ENCODE measurements at places on chromosomes 16 and 17.

DNA sequence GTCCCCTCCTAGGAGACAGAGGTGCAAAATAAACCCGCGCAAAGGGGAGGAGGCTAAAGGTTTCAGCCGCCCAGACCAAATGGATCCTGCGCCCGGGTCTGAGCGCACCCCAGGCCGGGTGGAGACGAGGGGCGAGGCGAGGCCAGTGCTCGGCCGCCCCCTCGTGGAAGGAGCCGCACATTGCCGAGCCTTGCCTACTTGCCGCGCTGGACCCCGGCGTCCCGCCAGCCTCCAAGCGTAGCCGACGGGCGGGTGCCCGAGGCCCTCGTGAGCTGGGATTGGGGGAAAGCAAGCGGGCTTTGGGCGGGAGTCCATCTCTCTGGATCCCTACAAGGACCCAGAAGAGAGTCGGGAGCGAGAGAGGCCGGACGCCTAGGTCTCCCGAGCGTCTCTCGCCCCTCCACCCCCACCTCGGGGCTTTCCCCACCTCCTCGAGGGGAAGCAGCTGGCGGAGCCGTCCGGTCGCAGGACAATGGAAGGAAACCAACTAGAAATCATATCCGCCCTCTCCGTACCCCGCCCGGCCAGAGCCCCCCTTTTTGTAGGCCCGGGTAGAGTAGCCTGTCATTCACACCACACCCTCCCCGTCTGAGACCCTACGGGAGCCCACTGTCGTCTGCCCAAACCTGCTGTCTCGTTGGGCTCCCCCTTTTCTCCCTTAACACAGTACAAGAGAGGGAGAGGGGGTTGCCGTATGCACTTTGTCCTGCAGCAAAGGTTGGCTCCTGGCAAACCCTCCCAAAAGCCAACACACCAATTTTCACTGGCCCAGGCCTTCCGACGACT is 664 bp upstream of the BCL6B start:
- peak; percentile 86 for DNase-seq

DNA sequence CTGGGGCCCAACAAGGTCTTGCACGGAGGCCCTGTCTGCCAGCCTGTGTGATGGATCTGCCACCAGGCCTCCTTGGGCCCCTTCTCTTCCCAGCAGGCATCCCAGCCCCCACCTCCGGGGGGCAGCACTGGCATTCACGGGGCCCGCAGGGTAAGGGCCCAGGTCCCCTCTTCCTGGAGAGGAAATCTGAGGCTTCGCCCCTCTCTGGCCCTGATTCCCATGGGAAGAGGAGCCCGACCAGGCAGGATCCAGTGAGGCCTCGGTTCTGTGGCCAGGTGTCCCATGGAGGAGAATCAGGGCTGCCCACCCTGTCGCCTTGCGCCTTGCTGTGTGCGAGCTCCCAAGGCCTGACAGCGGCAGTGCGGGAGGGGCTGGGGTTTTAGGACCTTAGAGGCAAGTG is 48.4 kb downstream of the PDPK1 start:
- no peak for DNase-seq

- DNase-seq = no peak
These were observed 63.9 kb downstream of the NUP88 start for GRCh38 chr17:5355421-5356129.

GRCh38 chr17:67476787-67477335 is 99.8 kb downstream of the PITPNC1 start:
- no peak for DNase-seq

- DNase-seq = no peak
These were observed 40.3 kb upstream of the SNN start for GRCh38 chr16:11627822-11628457.

- no peak for DNase-seq
These were observed 92.3 kb downstream of the C16orf78 start for GRCh38 chr16:49465661-49466528.

DNA sequence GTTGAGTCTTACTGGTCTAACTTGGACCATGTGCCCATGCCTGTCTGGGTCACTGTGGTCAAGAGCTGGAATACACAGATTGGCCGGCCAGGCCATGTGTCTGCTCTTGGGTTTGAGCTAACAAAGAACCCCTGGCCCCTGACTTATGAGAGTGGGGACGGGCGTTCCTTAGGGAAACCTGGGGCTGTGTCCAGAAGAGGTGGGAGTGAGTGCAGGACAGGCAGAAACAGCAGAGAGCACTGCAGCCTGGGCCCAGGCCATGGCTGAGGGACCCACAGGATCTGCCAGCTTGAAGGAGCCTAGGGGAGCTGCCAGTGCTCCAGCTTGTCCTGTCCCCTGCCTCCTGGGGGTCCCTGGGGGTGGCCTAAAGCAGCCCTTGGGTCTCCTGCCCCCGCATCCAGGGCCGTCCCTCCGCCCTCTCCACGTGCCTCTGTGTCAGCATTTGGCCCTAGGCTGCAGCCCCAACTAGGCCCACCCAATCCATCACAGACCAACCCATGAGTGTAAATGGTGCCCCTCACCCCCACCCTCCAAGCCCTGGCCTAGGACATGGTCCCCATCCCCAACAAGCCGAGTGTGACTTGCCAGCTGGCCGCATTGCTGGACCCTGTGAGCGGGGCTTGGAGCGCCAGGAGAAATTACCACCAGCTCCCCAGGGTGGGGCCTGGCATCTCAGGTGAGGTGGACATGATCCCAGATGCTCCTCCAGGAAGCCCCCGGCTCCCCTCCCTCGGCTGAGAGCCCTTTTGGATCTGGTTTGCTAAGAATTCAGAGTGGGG is 12.5 kb upstream of the DRC7 start:
- no peak for DNase-seq

DNA sequence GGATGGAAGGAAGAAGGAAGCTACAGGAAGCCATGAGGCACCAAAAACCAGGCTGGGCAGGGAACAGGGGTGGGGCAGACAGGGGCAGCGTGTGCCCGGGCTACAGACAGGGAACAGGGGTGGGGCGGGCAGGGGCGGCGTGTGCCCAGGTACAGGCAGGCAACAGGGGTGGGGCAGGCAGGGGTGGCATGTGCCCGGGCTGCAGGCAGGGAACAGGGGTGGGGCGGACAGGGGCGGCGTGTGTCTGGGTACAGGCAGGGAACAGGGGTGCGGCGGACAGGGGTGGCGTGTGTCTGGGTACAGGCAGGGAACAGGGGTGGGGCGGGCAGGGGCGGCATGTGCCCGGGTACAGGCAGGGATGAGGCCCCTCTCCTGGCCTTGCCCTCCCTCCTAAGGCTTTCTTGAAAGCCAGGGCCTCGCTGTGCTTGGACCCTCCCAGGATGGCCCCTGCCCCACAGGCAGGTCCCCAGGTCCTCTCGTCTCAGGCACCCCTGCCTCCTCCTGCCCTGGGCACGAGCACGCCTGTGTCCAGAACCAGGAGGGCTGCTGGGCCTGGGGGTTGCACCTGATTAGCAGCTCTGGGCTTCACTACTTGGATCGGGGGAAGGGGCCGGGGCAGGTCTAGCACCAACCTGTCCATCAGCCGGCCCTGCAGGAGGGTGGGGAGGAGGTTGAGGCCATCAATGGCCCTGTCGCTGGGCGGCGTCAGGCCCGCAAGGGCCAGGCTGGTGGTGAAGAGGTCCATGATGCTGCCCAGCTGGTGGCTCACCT is 14.5 kb upstream of the APRT start:
- DNase-seq = no peak

DNA sequence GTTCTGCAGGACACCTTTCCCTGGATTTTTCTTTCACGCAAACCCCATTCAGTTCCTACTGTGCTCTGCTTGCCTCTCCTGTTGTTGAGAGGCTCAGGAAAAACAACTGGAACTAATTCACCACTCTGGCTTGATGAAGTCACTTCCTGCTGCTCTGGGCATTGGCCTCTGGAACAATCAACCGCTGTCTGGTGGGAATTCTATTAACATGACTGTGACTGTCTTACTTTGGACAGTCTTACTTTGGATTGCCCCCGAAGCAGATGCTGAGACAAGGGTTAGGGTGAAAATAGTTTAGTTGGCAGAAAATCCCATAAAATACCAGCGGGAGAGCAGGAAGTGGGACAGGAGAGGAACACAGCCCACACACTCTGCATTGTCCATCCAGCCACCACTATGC is 90.0 kb upstream of the HSBP1 start:
- DNase-seq = no peak

- peak; percentile 5 for DNase-seq
These were observed 40.1 kb downstream of the NT5M start for GRCh38 chr17:17343160-17343735.

DNA sequence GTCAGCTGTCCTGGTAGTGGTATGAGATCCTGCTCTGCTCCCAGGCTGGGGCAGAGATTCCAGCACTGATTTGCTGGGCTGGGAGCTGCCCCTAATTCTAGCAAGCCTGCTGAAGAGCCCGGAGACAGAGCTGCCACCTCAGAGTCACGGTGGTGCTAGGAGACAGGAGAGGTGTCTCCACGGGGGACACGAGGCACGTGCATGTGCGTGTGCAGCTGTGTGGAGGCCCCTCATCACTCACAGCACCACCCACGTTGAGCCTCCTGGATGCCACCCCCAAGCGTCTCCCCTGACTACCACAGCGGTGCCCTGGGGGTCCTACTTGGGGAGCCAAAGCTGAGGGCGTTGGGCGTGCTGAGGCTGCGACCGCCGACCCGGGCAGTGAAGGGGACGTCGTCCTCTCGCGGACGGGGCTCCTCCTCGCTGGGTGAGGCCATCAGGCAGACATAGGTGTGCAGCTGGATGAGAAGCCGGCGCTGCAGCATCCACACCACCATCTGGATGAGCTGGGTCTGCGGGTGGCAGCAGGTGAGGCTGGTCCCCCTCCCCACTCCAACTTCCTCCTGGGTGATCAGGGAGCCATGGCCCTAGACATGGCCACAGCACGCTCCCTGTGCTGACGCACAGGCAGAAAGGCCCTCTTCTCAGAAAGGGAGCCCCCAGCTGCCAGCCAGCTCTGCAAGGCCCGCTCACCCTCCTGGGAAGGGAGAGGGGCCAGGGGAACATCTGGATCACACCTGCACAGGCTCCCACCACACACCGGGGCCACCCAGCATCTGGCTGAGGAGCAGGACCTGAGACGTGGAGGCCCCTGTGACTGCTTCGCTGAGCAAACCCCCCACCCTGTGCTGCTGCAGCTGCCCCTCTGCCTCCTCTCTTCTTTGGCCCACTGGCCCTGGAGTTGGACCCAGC is 11.6 kb downstream of the MPG start:
- no peak for DNase-seq

GRCh38 chr17:21177854-21178600 is 35.9 kb downstream of the TMEM11 start:
- DNase-seq = no peak

DNA sequence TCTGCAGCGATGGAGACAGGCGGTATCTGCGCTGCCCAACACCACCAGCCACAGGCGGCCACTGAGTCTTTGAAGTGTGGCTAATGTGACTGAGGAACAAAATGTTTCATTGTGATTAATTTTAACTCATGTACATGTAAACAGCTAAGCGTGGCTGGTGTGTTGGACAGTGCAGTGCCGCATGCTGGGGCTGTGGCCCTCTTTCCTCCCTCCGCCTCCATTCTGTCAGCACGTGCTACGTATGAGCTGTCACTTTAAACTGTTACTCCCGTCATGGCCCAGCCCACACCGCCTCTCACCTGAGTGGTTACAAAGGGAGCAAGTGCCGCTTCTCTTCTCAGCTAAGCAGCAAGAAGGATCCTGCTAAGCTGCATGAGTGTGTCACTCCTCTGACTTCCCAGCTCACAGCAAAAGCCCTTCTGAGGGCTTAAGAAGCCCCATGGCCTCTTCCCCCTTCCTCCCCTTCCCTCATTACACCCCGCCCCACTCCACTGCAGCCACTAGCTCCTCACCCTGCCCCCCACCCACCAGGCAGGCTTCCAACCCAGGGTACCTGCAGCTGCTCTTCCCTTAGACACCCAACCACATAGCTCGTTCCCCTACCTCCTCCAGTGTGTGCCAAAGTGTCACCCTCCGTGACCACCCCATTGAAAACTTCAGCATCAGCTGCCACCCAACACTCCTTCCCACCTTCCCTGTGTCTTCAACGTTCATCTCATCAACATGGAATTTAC is 15.0 kb downstream of the HASPIN start:
- DNase-seq = no peak

DNA sequence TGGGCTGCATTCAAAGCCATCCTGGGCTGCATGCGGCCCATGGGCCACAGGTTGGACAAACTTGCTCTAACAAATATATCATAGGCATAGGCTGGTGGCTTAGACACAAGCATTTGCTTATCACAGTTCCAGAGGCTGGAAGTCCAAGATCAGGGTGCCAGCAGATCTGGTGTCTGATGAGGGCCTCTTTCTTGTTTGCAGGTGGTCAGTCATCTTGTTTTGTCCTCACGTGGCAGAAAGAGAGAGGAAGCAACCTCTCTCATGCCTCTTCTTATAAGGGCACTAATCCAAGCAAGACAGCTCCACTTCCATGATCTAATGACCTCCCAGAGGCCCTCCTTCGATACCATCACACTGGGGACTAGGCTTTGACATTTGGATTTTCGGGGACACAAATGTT is 238.7 kb upstream of the TNRC6C start:
- DNase-seq = no peak

DNA sequence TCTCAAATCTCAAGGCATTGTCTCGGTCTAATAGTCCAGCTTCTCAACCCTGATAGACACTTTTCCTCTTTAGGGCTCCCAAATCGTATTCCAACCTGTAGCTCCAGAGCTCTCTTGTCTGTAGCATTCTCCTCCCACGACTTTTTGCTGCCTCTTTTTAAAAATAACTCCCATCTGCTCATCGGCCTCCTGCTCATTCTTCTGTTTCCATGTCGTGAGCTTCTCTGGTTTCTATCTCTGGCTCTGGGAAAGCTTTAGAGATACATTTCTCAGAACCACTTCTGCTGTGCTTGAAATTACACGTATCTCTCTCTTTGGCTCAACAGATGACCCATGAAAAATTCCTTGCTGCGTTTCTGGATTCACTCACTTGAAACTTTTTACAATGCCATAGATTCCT is 609.6 kb upstream of the C16orf82 start:
- DNase-seq = no peak

GRCh38 chr17:57362797-57363556 is 106.7 kb downstream of the MSI2 start:
- DNase-seq = no peak

- DNase-seq = no peak
These were observed 201.1 kb upstream of the ASIC2 start for GRCh38 chr17:33494151-33494550.

GRCh38 chr16:51193879-51194278 is 42.8 kb upstream of the SALL1 start:
- no peak for DNase-seq

- DNase-seq = peak; percentile 32
These were observed 1.5 kb upstream of the NPTX1 start for GRCh38 chr17:80477647-80478478.

GRCh38 chr17:74386386-74386785 is 19.1 kb downstream of the GPR142 start:
- DNase-seq = no peak

GRCh38 chr17:21524211-21524591 is 148.0 kb downstream of the KCNJ12 start:
- no peak for DNase-seq

GRCh38 chr16:58741166-58741565 is 7.0 kb upstream of the GOT2 start:
- no peak for DNase-seq

DNA sequence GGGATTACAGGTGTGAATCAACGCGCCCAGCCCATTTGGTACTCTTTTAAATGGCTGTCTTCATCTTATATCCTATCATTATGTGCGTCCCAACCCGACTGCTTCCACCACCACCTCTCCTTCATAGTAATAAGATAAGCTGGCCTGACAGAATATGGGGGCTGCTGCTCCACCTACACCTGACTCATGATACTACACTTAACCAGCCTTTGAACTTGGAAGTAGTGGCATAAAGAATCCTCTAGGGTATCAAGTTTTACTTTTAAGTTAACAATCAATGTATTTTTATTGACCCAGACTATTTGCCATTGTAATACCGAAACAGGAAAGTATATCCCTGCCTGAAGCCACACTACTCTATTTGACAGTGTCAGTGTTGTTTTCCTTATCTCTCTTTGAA is 18.8 kb downstream of the PDZD9 start:
- DNase-seq = no peak

Measured in HAP-1 (cell line).